ENCODE measurements at places on chromosomes 5 and 9. TPM values are rescaled to one million over a fixed set of nuclear protein-coding genes. Genes with fewer than 3 reads are reported as not detected.

Gene SHISAL2B
- total RNA-seq: not detected

Gene SLC1A3
- total RNA-seq: 16.8 TPM

Gene ASPN
- total RNA-seq: 23.9 TPM

- H3K4me1 ChIP-seq: no peaks in the 10 kb centered on the region
- no peaks in the 10 kb centered on the region for H3K27me3 ChIP-seq
- no peak overlapping the region for H3K27ac ChIP-seq
- H3K4me3 ChIP-seq: no peak overlapping the region
- no peak for DNase-seq
Measured at GRCh38 chr9:132401824-132402223, 4.8 kb downstream of the TTF1 start.

DNA sequence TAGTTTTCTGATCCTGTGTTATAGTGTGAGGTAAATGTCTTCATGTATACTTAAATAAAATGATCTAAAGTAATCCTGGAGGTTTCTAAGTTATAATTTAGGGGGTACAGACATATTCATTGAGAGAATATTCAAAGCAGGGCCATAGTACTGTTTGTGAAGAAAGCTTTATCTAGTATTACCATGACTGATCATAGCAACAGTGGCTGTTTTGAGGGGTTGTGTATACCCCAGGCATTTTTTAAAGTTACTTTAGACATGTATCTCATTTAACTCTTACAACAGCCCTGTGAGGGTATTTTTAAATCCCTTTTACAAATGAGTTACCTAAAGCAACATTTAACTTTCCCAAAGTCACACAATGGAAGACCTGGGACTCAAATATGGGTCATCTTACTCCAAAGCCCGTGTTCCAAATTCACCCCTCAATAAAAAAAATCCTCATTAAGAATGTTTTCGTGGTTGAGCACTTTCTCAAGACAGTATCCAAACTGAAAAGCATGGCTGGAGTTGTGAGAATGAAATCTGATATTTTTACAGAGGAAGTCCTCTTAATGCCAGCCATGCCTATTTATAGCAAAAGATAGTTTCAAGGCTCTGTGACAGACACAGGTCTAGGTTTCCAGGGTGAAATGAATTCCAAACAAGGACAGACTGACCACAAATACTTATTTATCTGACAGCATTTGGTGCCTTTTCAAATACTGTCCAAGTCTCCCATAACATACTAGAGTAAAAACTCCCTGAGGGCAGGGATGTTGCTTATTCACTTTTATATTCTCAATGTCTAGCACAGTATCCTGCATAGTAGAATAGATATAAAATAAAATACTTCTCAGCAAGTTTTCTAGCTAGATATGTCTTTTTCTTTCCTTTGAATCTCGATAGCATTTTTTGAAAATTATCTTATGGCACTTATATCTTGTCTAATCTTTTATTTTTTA, 10.4 kb downstream of the STOM start:
- peaks cover 20% of the 10 kb centered on the region for H3K36me3 ChIP-seq
- no peak overlapping the region for H3K4me3 ChIP-seq
- H3K27me3 ChIP-seq: no peaks in the 10 kb centered on the region

Measured in sigmoid colon (tissue), 7 donors.